ENCODE measurements at places on chromosomes 6 and 20.

DNA sequence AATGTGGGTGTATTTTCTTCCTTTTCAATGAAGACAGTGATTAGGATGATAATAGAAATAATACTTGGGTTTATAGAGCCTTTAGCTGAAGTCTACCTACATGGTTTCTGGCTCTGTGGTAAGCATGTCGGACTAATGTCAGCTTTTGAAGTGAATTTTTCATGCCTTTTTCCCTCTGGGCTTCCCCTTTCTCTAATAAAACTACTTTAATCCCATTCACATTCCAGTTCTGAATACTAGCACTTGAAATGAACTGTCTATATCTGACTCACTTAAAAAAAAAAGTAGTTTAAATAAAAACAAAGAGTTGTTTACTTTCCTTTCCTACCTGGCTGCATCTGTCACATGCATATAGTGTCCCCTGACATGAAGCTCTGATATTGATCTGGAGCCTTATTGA, 545.9 kb upstream of the FLRT3 start:
- DNase-seq = no peak

- DNase-seq = no peak
Observed at GRCh38 chr20:23639490-23639958, 1.8 kb upstream of the CST3 start.

DNA sequence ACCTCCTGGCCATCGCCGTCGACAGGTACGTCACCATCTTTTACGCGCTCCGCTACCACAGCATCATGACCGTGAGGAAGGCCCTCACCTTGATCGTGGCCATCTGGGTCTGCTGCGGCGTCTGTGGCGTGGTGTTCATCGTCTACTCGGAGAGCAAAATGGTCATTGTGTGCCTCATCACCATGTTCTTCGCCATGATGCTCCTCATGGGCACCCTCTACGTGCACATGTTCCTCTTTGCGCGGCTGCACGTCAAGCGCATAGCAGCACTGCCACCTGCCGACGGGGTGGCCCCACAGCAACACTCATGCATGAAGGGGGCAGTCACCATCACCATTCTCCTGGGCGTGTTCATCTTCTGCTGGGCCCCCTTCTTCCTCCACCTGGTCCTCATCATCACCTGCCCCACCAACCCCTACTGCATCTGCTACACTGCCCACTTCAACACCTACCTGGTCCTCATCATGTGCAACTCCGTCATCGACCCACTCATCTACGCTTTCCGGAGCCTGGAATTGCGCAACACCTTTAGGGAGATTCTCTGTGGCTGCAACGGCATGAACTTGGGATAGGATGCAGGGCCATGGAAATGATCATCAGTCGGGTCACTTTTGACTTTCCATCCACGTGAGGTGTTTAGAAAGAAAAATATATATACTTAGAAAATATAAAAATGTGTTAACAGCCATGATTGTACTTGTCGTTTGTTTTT, 868 bp downstream of the MC3R start:
- DNase-seq = no peak

DNA sequence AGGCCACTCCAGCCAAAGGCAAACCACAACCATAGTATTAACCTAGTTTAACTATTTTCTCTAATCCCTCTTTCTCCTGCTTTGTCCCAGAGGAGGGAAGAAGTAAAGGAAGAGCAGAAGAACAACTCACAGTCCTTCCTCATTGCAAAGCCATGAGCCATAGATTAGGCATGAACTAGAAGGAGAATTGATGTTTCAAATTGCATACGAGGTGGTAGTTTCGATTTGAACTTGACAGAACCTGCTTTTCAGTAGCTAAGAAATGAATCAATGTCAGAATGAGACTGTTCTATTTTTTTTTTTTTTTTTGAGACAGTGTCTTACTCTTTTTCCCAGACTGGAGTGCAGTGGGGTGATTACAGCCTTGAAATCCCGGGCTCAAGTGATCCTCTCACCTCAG, 48.3 kb downstream of the PROKR2 start:
- no peak for DNase-seq

DNA sequence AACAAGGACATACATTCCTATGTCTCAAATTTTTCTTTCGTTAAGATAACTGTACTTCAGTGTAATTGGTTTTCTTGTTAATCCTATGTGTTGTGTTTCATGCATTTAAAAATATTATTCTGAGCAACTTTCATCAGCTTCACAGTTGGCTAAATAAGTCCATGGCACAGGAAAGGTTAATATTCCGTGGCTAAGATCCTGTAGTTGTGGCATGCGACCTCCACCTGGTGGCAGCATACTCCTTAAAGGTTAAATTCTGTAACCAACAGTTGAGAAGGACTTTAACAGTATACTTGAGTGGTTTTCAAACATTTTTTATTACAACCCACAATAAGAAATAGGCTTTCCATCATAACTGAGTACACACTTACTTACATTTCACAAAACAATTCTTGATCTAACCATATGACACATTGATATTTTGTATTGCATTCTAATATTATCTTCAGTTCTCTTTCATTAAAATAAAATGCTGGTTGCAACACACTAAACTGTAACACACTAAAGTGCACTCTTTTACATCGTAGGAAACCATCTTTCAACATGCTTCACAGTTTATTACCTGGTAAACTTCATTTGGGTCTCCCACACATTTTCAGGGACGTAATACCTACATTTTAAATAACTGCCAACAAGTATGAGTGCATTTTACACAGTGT, 118.3 kb downstream of the SLX4IP start:
- DNase-seq = peak; percentile 66

- no peak for DNase-seq
Observed at GRCh38 chr6:11366934-11367637, 134.6 kb upstream of the NEDD9 start.

DNA sequence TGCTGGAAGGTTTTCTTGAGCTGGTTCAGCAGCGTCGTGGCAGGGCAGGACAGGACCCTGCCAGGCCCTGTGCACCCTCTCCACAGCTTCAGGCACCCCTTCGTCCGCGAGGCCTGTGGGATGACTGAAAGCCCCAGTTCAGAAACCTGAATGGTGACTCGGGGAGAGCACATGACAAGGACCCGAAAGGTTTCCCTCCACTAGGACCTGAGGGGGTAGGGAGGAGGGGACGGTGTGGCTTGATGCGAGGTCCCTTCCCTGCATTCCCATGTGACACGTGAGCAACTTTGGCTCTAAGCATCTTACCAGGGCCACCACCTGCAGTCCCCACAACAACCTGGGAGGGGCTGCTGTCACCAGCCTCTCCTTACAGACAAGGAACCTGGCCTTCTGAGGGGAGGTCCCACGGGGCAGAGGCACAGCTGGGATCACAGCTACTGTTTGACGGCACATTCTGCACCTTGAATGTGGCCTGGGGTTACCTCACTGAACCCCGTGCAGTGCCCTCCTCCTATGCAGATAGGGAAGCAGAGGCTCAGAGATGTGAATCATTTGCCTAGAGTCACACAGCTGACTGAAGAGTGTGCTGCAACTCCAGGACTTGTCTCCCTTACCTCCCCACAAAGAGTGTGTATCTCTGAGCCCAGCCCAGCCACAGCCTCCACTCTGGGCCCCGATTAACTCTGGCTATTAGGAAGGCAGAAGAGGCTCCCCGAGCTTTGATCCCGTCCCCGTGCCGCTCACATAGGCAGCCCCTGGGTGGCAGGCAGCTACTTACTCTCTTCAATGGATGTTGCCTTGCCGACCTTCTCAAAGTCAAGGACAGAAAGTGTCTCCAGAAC, 84.6 kb downstream of the PTPN1 start:
- no peak for DNase-seq

DNA sequence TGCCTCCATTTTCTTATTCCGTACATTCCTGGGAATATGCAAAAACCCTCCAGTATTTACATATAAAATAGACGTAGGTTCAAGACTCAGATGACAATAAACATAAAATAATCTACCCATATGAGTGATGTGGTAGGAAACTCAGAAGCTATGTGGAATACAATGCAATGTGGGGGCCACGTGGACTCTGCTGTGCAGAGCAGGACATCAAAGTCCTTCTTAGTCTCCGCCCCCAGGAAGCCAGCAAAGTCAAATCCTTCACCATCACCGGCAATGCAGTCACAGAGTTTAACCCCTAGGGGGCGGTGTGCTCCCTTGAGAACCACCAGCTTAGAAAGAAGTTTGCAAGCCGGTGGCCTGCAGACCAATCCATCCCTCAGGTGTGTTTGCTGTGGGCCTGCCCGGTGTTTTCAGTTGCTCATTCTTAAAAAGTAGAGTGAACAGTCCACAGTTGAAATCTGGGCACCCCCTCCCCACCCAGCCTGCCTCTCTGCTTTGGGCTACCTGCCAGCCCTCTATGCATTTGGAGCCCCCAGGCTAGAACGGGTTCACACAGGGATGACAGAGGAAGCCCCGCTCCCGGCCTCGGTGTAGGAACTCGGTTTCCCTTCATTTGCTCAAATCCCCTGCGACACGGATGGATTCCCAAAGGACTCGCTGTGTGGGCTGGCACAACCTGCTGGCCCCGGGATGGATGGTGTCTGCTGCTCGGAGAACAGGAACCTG, 59.9 kb downstream of the SULF2 start:
- peak; percentile 74 for DNase-seq

DNA sequence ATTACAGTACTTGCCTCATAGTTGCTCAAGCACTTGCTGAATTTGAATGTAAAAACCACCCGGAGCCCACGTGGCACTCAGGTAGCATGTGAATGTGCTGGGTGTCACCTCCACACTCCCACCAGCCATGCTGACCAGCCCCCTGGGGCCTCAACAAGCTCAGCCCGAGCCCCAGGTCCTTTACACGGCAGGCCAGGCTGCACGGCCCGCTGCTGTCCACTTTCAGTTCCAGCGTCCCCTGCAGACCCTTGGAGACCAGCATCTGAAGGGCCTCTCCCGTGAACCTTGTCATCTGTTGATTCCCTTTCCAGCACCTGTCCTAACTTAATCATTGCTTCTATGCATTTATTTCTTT, 33.3 kb upstream of the ZBP1 start:
- DNase-seq = no peak

DNA sequence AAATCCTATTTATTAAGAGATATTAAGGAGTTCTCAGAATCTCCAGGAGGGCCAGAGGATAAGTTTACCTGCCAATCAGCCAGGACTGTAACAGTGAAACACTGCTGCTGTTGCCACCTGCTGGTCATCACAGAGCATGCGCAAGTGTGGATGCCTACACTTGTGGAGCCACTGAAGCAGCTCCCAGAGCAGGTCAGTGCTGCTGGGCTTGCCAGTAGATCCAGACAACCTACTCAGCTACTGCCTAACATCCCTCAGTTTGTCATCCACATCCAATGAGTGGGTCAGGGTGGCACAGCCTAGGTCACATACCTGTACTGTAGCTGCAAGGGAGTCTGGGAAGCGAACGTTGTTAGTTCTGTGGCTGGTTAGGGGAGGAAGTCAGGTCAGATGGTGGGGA, 18.3 kb upstream of the NHSL1 start:
- DNase-seq = no peak

DNA sequence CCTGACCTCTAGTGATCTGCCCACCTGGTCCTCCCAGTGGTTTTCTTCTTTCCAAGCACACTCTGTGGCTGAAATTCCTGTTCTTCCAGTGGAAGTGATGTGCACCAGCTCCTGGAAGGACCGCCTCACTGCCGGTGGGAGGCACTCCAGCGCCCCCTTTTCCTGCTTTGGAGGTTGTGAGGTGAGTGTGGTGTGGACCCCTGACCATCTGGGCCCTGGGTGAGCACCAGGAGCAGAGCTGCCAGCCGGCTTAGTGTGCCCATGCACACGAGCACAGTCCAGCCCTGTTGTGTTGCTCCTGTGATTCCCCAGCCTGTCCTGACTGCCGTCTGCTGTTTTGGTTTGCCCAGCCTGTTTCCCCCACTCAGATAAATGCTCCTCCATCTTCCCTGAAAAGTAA, 134.6 kb downstream of the FNDC1 start:
- DNase-seq = no peak

- no peak for DNase-seq
Observed at GRCh38 chr6:100845676-100846075, 35.5 kb downstream of the ASCC3 start.

GRCh38 chr20:38673261-38673660, 51.0 kb upstream of the SLC32A1 start:
- DNase-seq = no peak
